ENCODE measurements at places on chromosomes 6 and 20. TPM values are rescaled to one million over a fixed set of nuclear protein-coding genes. Genes with fewer than 3 reads are reported as not detected.

DNA sequence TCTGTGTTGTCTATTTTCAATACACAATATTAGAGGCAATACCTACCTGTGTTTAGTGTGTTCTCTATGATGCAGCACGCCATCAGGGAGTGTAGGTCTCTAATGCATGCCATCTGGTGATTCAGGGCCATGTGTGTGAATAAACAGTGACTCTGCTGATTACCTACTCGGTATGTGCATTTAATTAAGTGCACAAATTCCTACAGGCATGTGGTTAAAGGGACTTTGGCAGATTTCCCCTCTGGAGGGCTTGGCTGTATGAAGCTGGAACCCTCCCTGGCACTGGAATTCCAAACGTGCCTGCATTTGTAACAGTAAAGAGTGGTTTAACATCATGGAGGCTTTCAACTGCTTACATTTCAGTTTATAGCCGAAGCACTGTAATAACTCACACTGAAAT is 401.5 kb upstream of the SASH1 start:
- H3K36me3 ChIP-seq, result no peaks in the 10 kb centered on the region
- H3K27me3 ChIP-seq, result no peaks in the 10 kb centered on the region
- no peak overlapping the region for H3K27ac ChIP-seq
- DNase-seq, result no peak
- no peak overlapping the region for H3K4me3 ChIP-seq
- no peaks in the 10 kb centered on the region for H3K4me1 ChIP-seq

DNA sequence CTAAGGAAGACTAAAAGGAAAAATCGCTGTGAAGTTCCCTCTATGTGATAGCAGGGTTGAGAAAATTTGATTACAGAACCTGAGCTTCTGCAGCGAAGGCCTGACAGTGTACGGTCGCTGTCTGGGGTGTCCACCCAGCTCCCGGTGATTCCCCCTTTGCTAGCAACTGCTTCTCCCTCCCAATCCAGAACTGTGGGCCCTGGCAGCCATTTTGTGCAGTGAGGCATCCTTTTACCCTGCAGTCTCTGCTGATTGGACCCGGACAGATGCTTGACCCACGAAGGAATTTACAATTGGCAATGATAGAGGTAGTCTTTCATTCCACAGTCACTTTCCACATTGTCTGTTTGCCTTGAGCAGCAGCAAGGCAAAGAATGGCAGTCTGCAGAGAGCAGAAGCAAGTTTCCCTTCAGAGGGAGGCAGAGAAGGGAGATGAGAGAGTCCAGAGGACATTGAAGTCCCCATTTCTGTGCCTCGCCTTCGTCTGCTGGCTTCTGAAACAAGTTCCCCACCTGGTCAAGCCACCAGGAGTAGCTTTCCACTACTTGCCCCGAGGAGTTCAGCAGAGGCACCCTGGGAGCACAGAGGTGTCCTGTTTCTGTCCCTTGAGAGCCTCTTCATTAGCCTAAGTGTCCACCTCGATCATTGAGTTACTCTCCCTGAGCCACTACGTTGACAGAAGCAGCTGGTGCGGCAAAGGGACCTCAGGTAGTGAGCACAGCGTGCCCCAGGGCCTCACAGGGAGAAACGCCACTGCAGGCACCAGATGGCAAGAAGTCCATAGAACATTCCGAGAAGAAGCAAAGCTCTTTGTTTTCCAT is 370.3 kb downstream of the NRN1 start:
- no peaks in the 10 kb centered on the region for H3K4me1 ChIP-seq
- no peaks in the 10 kb centered on the region for H3K27me3 ChIP-seq
- no peaks in the 10 kb centered on the region for H3K36me3 ChIP-seq
- no peak overlapping the region for H3K4me3 ChIP-seq

- H3K27ac ChIP-seq, result no peak overlapping the region
- H3K36me3 ChIP-seq, result no peaks in the 10 kb centered on the region
- no peaks in the 10 kb centered on the region for H3K4me1 ChIP-seq
- DNase-seq, result no peak
- no peak overlapping the region for H3K4me3 ChIP-seq
Measured at GRCh38 chr6:98547634-98548033, 286.7 kb upstream of the POU3F2 start.

DNA sequence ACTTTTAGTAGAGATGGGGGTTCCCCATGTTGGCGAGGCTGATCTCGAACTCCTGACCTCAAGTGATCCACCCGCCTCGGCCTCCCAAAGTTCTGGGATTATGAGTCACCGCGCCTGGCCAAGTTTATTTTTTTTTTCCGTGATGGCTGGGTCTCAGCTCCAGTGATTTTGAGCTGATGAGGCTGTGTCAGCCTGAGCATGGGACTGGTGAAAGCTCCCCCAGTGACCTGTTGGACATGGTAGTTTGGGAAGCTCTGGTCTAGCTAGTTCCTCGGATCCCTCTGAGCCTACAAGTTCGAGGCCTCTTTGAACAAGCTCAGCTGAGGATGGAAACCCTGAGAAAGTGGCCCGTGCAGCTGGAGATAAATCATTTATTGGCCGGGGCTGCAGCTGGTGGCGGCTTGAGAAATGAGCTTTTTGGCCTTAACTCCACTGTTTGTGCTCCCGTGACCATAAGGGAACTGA is 126.8 kb downstream of the SNX5 start:
- DNase-seq, result no peak
- peak overlapping the region; percentile 71 for H3K27ac ChIP-seq
- H3K4me3 ChIP-seq, result no peak overlapping the region

- peaks cover 10% of the 10 kb centered on the region for H3K36me3 ChIP-seq
- DNase-seq, result no peak
- H3K4me1 ChIP-seq, result peaks cover 46% of the 10 kb centered on the region
- peak overlapping the region; percentile 94 for H3K27ac ChIP-seq
Measured at GRCh38 chr6:79076160-79076559, 1.9 kb downstream of the PHIP start.

DNA sequence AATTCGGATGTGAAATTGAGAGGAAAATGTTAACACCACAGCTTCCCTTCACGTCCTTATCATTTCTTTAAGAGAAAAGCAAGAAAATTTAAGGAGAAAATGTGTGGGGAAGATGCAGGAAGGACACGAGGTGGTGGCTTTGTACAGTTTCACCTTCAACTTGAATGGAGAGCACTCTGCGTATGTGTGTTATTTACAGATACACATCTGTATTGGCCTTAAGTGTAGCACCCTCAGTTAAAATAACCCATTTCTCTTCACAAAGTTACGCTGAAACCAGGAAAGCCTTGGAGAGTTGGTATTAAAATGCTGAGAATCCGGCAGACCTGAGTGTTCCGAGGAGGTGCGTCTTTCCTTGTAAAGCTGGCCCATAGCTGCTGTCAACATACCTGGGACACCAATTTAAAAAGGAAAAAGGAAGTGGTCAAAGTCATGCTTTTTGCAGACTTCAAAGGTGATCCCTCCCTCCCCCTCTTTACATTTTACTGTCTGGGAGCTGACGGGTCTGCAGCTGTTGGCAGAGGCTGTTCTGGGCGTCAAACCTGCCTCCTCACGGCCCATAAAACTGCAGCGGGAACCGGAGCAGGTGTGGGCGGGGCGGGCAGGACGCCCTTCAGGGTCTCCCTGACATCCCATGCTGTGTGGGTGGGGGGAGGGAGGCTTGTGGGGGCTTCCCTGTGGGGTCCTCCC is 61.3 kb upstream of the TBXT start:
- H3K27ac ChIP-seq, result no peak overlapping the region
- DNase-seq, result no peak
- peaks cover 8% of the 10 kb centered on the region for H3K27me3 ChIP-seq

DNA sequence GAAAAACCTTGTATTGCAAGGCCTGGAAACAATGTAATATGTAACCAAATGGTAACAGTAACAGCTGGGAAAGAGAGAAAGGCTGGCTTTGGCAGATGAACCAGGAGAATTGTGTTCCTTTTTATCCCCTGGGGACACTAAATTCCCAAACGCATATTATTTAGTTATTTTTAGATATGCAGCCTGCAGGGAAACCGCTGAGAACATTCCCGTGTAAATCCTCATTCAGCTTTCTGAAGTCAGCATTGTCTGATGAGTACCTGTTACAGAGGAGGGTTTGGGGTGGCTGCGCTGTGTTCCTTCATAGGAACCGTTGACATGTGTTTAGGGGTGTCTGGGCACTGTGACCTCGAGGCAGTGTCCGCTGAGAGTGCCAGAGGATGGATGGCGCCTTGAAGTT is 101.3 kb downstream of the SMOC2 start:
- peak; percentile 16 for DNase-seq
- no peak overlapping the region for H3K4me3 ChIP-seq
- no peaks in the 10 kb centered on the region for H3K36me3 ChIP-seq
- peak overlapping the region; percentile 5 for H3K27ac ChIP-seq
- H3K4me1 ChIP-seq, result no peaks in the 10 kb centered on the region
- H3K27me3 ChIP-seq, result no peaks in the 10 kb centered on the region

GRCh38 chr6:32922083-32922482 is 18.7 kb downstream of the HLA-DMB start:
- DNase-seq, result no peak
- H3K36me3 ChIP-seq, result no peaks in the 10 kb centered on the region
- no peak overlapping the region for H3K27ac ChIP-seq
- no peak overlapping the region for H3K4me3 ChIP-seq
- H3K4me1 ChIP-seq, result no peaks in the 10 kb centered on the region

GRCh38 chr6:117960877-117961276 is 53.8 kb downstream of the SLC35F1 start:
- no peaks in the 10 kb centered on the region for H3K4me1 ChIP-seq
- H3K27ac ChIP-seq, result no peak overlapping the region
- H3K4me3 ChIP-seq, result no peak overlapping the region
- no peaks in the 10 kb centered on the region for H3K36me3 ChIP-seq
- no peaks in the 10 kb centered on the region for H3K27me3 ChIP-seq

- H3K27ac ChIP-seq, result no peak overlapping the region
- H3K27me3 ChIP-seq, result no peaks in the 10 kb centered on the region
- H3K36me3 ChIP-seq, result no peaks in the 10 kb centered on the region
- no peaks in the 10 kb centered on the region for H3K4me1 ChIP-seq
- no peak for DNase-seq
Measured at GRCh38 chr6:119170447-119171087, 92.1 kb upstream of the FAM184A start.

The OLIG3 gene
- total RNA-seq, result not detected

DNA sequence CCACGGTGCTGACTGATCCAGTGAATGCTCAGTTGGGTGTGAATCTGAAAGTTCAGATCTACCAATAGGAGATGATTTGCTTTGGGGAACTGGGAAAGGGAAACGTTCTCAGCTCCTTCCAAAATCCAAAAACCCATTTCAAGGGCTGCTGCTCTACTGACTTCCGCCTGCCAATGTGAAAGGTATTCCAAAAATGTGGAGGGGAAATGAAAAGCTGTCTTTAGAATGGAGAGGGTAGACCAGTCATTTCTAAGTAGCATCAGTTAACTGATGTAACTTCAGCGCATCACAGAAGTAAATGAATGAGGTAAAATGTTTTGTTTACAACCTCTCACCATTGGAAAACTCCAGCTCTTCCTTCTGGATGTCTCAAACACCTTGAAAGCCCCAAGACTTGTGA is 19.6 kb upstream of the EYA2 start:
- DNase-seq, result no peak
- no peak overlapping the region for H3K4me3 ChIP-seq
- no peak overlapping the region for H3K27ac ChIP-seq
- H3K27me3 ChIP-seq, result no peaks in the 10 kb centered on the region
- no peaks in the 10 kb centered on the region for H3K36me3 ChIP-seq

DNA sequence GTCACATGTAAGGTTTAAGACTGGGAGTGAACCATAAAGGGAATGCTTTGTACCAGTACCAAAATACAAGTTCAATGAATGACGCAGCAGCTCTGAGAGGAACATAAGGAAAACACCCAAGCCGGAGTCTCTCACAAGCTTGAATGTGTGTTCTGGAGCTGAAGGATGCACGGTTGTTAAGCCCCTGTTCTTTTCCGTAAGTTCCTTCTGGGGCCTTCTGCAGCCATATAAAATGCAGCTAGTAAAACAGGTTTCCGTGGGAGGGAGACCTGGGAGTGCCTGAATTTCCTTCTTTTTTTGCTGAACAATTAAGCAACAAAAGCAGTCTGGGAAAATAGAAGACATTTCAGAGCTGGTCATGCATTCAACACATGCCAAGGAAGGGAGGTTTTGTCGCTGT is 73.2 kb upstream of the JAG1 start:
- H3K4me1 ChIP-seq, result no peaks in the 10 kb centered on the region
- no peak for DNase-seq
- peak overlapping the region; percentile 25 for H3K27ac ChIP-seq
- no peaks in the 10 kb centered on the region for H3K27me3 ChIP-seq
- H3K4me3 ChIP-seq, result no peak overlapping the region

The TMEM200A gene
- 4.3 TPM for total RNA-seq

The POM121L2 gene
- total RNA-seq, result not detected

The HLA-DRA gene
- total RNA-seq, result 2,056 TPM

GRCh38 chr6:36556281-36556680 is 9.0 kb upstream of the STK38 start:
- no peaks in the 10 kb centered on the region for H3K27me3 ChIP-seq
- peaks cover 14% of the 10 kb centered on the region for H3K4me1 ChIP-seq
- DNase-seq, result no peak
- no peak overlapping the region for H3K4me3 ChIP-seq
- no peak overlapping the region for H3K27ac ChIP-seq

Measured in lower lobe of right lung (tissue), 2 donors.